ENCODE measurements at places on chromosomes 2 and 18.

DNA sequence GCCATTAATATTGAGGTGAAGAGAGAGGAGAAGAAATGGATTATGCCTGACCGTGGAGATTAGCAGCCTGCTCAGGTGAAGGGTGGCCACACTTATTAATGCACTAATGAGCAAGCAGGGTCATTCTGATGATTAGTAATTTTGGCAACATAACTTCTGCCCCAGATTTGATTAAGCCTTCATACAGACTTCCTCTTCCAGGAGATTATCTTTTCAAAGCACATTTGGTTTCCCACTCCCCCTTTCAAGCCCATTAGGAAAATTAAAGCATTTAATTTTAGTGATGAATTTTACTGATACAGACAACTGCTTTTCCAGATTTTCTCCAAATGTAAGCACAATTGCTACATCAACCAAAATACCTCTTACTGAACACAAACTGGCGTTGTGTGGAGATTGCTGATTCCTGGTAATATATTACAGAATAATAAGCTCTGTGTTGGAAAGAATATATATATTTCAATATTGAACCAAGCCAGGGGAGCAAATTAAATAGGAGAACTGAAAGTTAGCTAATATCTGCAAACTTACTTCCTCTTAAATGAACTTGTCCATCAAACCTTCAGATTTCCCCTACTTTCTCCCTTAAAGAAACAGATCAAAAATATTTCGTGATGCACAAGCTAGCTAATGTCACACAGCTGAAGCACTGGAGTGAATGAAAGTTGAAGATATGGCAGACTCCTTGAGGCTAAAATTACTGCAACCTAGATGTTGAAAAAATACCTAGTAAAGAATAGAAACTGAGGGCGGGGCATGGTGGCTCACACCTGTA, 140.8 kb downstream of the FAM210A start:
- DNase-seq = no peak

GRCh38 chr2:230774348-230774951, 61.8 kb downstream of the CAB39 start:
- no peak for DNase-seq

DNA sequence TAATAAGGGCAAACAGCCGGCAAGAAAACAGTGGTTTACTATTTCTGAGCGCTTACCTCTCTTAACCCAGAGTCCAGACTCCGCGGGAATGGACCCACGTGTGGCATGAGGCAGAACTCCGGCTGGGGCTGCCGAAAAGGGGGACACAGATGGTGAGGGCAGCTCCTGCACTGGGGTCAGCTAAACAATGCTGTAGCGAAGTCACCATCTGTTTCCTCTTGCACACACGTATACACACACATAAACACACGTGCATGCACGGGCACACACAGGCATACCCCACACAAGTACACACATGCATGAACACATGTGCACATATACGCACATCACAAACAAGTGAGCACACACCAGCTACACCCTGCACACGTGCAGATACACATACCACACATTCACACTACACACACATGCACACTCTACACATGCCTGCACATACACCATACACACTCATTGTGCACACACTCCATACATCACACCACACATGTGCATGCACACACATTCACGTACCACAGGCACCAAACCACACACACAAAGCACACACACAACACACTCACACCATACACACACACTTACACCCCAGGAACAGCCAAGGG, 105.9 kb upstream of the ID2 start:
- DNase-seq = no peak

GRCh38 chr2:39875914-39876267, 96.8 kb upstream of the THUMPD2 start:
- no peak for DNase-seq

DNA sequence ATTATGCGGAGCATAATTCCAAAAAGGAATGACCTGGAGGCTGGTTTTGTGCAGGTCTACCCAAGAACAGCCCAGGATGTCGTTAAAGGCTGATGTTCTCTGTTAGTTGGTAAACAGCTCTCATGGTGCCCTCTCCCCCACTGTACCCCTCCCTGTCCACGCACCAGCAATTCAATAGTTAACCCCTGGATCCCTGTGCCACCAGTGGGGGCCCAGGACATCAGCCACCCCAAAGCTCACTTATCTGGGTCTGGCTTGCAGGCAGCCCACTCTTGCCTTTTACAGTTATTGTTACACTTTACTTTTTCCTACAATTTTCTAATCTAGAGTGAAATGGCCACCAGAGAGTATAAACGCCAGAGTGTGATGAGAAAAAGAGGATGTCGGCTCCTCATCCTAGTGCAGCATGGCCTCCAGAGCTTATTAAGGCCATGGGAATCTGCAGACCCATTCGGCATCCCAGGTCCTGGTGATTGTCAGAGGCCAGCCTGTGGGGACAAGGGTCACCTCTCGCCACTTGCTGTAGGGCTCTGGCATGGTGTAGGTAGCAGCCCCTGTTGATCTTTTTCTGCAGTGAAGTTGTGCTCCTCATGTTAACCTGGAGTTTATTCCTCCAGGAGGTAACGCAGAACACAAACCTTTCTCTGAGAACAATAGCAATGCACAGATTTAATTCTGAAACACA, 30.3 kb downstream of the TWIST2 start:
- no peak for DNase-seq

DNA sequence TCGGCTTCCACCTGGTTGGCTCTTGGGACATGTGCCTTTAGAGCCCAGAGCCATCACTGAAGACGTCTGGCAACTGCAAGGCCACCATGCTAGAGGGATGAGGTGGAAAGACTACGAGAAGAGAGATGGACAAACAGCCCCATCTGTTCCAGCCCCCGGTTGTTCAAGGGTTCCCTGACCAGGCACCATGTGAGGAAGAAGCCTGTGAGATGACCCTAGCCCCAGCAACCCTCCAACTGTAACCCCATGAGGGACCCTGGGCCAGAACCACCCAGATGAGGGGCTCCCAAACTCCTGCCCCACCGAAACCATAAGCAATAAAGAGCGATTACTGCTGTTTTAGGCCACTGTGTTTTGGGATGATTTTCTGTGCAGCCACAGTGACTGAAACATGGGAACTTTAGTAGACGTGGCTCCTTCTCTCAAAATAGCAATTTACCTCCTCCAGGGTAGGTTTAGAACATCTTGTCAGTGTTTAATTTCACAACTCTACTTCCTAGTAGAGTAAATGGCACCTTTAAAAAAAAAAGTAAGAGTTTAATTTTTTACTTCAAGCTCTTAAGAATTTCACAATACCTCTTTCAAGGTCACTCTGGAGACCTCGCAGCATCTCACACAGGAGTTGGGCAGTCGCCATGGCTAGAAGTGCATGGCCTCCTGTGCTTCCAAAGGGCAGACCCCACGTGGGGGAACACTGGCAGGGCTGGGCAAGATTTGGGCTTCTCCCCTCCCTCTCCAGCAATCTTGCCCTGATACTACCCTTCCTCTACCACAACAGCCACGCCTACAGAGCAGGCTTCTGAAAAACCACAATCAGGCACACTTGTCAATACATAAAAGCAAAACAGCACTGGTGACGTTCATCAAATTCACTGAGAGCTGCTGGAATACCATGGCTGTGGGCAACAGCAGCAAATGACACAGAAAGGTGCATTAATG, 48.8 kb downstream of the TMEM163 start:
- no peak for DNase-seq

- DNase-seq = no peak
Measured at GRCh38 chr2:239943571-239943970, 81.6 kb downstream of the NDUFA10 start.

- DNase-seq = no peak
Measured at GRCh38 chr18:76376668-76377358, 118.2 kb downstream of the ZNF516 start.

GRCh38 chr2:174574657-174575056, 22.9 kb downstream of the WIPF1 start:
- DNase-seq = no peak

DNA sequence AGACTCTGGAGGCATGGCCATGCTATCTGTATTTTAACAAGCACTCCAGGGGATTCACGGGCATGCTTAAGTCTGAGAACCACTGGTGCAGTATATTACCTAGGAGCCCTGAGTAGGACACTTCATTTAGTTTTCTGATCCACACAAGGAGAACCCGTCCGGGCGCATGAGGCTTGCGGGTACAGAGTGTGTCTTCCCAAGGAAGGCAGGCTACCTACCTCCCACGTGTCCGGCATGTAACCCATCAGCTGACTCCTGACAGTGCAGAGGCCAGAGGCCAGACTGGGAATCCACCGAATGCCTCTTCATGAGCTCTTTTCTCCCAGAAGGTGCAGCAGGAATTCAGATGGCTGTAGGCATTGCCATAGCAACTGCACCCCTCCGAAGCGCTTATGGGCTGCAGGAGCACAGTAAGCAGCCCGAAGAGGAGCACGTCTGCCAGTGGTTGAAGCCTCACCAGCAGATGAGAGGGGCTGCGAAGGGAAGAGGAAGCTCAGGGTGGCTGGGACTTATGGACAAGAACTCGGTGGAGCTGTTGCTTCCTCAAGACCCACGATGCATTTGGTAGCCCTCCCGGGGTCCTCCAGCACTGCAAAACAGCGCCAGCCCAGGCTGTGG, 33.8 kb upstream of the DNMT3A start:
- no peak for DNase-seq

- DNase-seq = no peak
Measured at GRCh38 chr2:65146078-65146477, 16.2 kb upstream of the RAB1A start.

DNA sequence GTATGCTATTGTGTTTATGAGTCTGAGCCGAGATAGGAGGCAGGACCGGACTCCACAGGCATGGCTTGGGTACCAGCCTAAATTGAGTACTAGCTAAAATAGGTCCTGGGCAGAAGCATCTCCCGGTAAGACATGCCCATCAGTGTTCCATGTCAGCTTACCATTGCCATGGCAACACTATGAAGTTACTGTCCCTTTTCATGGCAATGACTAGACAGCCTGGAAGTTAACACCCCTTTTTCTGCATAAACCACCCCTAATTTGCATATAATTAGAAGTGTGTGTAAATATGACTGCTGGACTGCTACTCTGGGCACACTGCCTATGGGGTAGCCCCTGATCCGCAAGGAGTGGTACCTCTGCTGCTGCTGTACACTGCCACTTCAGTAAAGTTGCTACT, 1005.1 kb upstream of the FAM98A start:
- DNase-seq = no peak

GRCh38 chr18:41594582-41594981, 360.5 kb upstream of the PIK3C3 start:
- no peak for DNase-seq

DNA sequence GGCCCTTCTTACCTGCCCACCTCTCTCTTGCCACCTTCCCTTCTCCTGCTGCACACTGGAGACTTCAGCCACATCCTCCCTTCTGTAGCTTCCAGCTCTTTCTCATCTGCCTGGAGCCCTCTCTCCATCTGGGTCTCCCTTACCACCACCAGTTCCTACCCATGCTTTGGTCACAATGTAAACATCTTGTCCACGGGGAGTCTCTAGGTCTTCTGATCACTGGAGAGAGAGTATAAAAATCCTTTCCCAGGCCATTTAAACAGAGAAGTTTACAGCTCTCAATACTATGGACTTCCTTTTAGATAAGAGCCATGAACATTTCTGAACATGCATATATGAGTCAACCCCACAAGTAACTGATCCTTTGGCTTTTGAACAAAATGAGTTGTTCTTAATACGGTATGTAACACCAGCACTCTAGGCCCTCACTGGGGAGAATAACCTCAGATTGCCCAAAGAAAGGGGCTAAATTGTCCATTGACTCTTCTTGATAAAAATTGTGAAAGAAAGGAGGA, 5.8 kb downstream of the ARHGAP25 start:
- no peak for DNase-seq

GRCh38 chr2:112150447-112150846, 12.3 kb downstream of the FBLN7 start:
- no peak for DNase-seq

GRCh38 chr2:47404356-47404755, 1.4 kb downstream of the MSH2 start:
- no peak for DNase-seq

- DNase-seq = no peak
Measured at GRCh38 chr2:239363946-239364637, 36.7 kb downstream of the HDAC4 start.

DNA sequence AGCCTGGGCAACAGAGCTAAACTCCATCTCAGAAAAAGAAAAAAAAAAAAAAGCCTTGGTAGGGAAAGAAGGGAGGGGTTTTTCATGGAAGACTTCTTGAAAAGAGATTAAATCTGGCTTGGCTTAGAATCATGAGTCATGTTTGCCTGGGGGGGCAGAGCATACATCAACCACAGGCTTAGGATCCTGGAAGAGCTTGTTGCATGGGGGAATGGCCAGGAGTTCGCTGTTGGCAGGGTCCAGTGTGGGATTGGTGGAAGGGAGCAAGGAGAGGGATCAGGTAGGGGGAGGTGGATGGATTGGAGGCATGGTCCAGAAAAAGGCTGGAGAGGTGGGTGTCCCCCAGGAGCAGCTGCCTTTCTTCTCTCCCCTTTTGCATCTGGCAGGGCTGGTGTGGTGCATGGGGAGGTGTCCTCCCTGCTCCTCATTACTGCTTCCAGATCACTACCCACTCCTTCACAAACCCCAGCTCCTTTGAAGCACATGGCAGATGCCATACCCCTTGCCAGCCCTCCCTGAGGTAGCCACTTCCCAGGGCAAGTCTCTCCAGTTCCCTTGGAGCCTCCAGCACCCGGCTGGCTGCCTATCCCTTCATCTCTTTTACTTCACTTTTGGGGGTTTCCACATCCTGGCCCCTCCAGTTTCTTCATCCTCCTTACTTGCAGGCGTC, 2.5 kb downstream of the ARMC9 start:
- DNase-seq = no peak

GRCh38 chr18:22796113-22796512, 137.0 kb upstream of the RBBP8 start:
- no peak for DNase-seq

DNA sequence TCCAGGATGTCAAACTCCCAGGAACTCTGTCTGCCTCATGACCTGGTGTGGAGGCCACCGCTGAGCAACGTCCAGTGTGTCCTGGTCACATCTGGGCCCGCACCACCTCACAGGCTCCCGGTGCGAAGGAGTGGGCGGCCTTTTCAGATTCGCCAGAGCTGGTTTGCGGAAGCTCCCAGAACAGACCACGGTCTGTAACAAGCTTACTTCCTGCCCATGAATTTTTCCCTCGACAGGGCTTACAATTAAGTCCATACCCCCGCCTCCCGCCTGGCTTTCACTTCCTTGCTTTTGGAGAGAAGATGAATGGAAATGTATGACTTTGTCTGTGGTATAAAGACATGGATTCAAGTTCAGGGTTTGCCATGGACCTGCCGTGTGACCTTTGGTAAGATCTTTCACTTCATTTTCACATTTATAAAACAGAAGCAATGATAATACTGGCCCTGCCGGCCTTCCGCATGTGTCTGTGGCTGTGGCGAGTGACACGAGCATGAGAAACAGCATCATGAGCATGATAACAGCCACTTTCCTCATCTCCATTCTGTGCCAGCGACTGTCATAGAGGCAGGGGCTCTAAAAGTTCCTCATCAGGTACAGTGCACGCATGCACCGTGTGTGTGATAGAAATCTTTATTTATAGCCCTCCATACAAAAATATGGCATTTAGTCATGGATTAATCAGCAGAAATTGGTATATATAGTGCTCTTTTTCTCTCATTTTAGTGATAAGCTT, 31.0 kb upstream of the KCNF1 start:
- DNase-seq = no peak
